ACHN (cell line): ENCODE measurements at places on chromosomes 16 and 17.

- peak; percentile 38 for DNase-seq
Measured at GRCh38 chr16:52976539-52977167, 76.0 kb downstream of the CHD9NB start.

- no peak for DNase-seq
Measured at GRCh38 chr17:4509401-4509800, 10.7 kb downstream of the SPNS2 start.

GRCh38 chr16:30665155-30665829 lies 7.1 kb downstream of the FBRS start:
- no peak for DNase-seq

GRCh38 chr16:83160287-83161020 lies 533.7 kb downstream of the CDH13 start:
- DNase-seq, result no peak

DNA sequence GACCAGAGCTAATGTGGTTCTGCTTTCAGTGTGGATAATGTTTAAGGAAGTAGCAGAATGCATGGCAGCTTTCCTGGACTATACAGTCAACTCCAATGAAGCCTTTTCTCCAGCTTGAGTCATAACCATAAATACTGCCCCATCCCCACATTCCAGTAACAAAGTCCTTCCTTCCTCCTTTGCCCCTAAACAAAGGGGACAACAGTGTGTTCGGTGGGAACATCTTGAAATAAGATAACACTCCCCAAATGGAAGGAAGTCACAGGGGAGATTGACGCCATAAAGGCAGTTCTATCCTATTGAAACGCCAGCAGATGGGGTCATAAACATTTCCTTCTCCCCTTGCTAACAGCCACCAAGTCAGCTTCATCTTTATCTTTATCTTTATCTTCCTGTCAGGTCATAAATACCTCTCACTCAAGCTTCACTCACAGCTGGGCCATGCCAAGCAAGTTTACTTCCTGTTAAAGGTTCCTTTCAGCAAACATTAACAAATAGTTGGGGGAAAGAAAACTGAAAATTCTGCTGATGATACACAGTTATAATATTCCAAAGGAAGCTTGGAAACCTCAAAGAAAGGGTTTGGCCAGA lies 136.7 kb downstream of the SNX11 start:
- DNase-seq, result peak; percentile 93

- no peak for DNase-seq
Measured at GRCh38 chr16:28891964-28892890, 13.9 kb downstream of the ATP2A1 start.

GRCh38 chr17:77248216-77249114 lies 107.7 kb downstream of the SEC14L1 start:
- no peak for DNase-seq

- DNase-seq, result peak; percentile 94
Measured at GRCh38 chr17:7716901-7717755, at the start of gene DNAH2. Gene DNAH2, plus strand, starts transcription at chr17:7717744. Its CDS starts 1,991 bp downstream, at chr17:7719735.

DNA sequence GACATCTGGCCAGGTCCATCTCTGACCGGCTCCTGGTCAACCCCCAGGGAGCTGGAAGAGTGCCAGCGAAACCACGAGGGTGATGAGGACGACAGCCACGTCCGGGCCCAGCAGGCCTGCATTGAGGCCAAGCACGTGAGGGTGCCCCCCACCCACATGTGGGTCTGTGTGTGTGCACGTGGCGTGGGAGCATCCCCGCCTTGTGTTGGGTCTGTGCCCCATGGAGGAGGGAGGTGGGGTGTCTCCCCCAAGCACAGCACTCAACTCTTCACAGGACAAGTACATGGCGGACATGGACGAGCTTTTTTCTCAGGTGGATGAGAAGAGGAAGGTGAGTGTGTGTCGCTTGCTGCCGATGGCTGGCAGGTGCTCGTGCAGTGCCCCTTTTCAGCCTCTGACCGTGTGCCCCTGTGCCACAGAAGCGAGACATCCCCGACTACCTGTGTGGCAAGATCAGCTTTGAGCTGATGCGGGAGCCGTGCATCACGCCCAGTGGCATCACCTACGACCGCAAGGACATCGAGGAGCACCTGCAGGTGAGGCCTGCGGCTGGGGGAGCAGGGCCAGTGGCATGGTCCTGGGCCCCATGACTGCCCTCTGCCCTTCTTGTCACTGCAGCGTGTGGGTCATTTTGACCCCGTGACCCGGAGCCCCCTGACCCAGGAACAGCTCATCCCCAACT lies 1.7 kb downstream of the STUB1 start:
- peak; percentile 30 for DNase-seq
